ENCODE measurements at places on chromosomes 1 and 21.

GRCh38 chr1:71522721-71523120 is 441.9 kb upstream of the ZRANB2 start:
- DNase-seq, result no peak

DNA sequence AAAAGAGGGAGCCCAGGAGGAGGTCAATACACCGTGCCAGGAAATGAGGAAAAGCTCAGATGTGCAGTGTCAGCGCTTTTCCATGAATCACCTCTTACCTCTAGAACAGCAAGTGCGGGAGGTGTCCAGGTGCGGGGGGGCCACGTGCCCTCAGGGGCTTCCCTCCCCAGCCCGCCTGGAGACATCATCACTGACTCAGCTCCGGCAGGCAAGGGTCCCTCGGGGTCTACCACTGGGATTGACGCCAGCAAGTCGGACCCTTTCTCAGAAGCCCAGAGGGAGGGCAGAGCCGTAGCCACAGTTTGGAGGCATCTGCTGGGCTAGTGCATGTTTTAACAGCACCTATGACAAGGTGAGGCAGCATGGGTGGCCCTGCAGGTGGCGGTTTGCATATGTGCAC is 67.4 kb upstream of the TRAPPC10 start:
- DNase-seq, result no peak

- peak; percentile 68 for DNase-seq
Observed at GRCh38 chr1:159188375-159188788, 16.3 kb upstream of the ACKR1 start.

DNA sequence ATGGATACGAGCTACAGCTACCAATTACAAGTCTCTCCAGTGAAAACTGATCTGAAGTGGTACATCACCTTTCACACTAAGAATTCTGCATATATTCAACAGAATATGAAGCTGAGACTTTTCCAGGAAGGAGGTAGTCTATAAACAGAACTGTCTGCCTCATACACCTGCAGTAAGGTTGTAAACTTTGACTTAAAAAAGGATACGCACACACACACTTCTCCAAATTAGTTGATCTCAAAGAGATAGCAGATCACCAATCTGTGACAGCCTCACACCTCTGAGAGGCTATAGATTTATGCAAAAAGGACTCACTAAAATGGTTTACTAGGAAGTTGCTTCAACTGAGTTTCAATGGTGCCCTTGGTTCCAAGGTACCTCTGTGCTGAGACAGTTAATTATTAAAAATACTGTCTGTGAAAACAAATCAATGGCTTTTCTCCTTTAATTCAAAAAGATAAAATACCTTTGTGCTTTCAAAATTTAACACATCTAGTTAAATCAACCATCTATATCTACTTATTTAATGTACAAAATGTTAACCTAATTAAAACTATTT is 17.9 kb downstream of the ELK4 start:
- no peak for DNase-seq

GRCh38 chr1:33790577-33790976 is 73.3 kb upstream of the HMGB4 start:
- no peak for DNase-seq

- no peak for DNase-seq
Observed at GRCh38 chr1:202248861-202249260, 55.3 kb downstream of the LGR6 start.

DNA sequence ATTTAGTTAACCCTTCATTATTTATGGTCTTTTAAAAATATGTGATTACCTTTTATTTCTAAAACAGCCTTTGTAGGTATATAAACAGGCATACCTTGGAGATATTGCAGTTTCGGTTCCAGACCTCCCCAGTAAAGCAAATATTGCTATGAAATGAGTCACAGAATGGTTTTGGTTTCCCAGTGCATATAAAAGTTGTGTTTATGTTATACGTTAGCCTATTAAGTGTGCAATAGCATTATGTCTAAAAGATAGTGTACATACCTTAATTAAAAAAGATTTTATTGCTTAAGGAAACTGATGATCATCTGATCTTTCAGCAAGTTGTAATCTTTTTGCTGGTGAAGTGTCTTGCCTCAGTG is 44.1 kb downstream of the XCL2 start:
- DNase-seq, result no peak

GRCh38 chr1:52158218-52158617 is 16.3 kb downstream of the ZFYVE9 start:
- no peak for DNase-seq

Measured in progenitor cell of endocrine pancreas (in vitro differentiated cells).